ENCODE measurements at places on chromosomes 3 and 15. TPM values are rescaled to one million over a fixed set of nuclear protein-coding genes. Genes with fewer than 3 reads are reported as not detected.

APBA2 gene
- 3.1 TPM for total RNA-seq

- H3K27ac ChIP-seq: peak overlapping the region; percentile 63
- no peak overlapping the region for H3K4me3 ChIP-seq
- peaks cover 18% of the 10 kb centered on the region for H3K4me1 ChIP-seq
- H3K27me3 ChIP-seq: no peaks in the 10 kb centered on the region
- no peaks in the 10 kb centered on the region for H3K36me3 ChIP-seq
Measured at GRCh38 chr15:68726246-68726645, 94.4 kb downstream of the ANP32A start.

TMEM266 gene
- total RNA-seq: not detected

SLC22A14 gene
- total RNA-seq: not detected

DNA sequence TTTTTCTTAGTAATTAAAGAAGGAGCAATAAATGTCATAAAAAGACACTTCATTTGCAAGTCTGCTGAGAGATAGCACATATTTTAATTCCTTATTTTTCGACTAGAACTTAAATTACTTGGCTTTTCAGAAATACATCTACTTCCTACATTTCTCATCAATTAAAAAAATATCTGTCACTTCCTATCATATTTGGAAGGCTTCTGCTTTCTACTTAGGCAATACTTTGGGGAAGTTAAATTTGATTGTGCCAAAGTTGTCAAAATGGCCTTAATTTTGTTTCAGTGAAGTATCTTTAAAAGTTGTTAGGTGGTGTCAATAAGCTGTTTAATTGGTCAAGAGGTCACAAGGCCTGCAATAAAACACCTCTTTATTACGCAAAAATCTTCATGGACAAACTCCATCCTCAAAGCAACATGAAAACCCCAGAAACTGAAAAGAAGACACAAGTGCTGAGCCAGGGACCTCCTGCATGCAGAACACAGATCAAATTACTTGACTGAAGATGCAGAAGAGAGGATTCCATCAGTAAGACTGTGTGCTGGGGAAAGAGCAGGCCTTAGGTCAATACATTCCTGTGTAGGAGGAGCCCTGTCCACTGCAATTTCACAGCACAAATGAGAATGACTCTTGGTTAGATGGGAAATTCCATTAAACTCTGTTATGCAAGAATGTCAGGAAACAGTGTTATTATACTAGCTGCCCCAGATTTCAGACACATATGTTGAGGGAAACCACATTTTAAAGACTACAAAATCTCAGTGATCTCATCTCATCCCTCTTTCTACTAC is 48.0 kb upstream of the FSTL1 start:
- no peaks in the 10 kb centered on the region for H3K4me1 ChIP-seq
- H3K4me3 ChIP-seq: no peak overlapping the region
- H3K27ac ChIP-seq: no peak overlapping the region
- no peaks in the 10 kb centered on the region for H3K27me3 ChIP-seq

- no peak for DNase-seq
- H3K27me3 ChIP-seq: no peaks in the 10 kb centered on the region
- H3K4me3 ChIP-seq: no peak overlapping the region
- no peaks in the 10 kb centered on the region for H3K4me1 ChIP-seq
Measured at GRCh38 chr3:160707187-160707794, 30.3 kb downstream of the ARL14 start.

MESP2 gene
- not detected for total RNA-seq

OR5K2 gene
- total RNA-seq: not detected

PIAS1 gene
- total RNA-seq: 53.6 TPM

ATP13A5 gene
- not detected for total RNA-seq

GRCh38 chr3:8650583-8651416 is 6.2 kb upstream of the SSUH2 start:
- H3K36me3 ChIP-seq: no peaks in the 10 kb centered on the region
- H3K4me3 ChIP-seq: no peak overlapping the region
- no peak for DNase-seq
- no peaks in the 10 kb centered on the region for H3K27me3 ChIP-seq
- no peak overlapping the region for H3K27ac ChIP-seq
- no peaks in the 10 kb centered on the region for H3K4me1 ChIP-seq

DNA sequence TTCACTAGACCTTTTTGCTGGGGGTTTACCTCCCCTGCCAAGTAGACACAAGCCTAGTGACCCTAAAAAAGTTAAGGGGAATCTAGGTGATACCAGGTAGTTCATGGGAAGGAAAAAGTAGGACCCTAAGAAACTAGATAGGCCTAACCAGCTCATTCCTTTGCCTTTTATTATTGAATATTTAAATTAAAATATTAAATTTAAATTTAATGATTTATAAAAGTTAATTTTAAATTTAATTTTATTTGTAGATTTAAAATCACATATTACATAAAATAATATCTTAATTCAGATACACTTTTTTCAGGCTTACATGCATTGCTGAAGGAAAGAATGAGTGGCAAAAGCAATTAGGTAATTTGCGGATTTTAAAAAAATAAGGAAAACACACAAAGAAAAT is 584.9 kb downstream of the AGBL1 start:
- H3K27me3 ChIP-seq: no peaks in the 10 kb centered on the region
- H3K27ac ChIP-seq: no peak overlapping the region
- no peaks in the 10 kb centered on the region for H3K4me1 ChIP-seq
- H3K4me3 ChIP-seq: no peak overlapping the region

GRCh38 chr3:128431803-128432300 is 34.8 kb downstream of the DNAJB8 start:
- no peak overlapping the region for H3K27ac ChIP-seq
- H3K27me3 ChIP-seq: no peaks in the 10 kb centered on the region
- no peaks in the 10 kb centered on the region for H3K36me3 ChIP-seq
- peaks cover 3% of the 10 kb centered on the region for H3K4me1 ChIP-seq

DNA sequence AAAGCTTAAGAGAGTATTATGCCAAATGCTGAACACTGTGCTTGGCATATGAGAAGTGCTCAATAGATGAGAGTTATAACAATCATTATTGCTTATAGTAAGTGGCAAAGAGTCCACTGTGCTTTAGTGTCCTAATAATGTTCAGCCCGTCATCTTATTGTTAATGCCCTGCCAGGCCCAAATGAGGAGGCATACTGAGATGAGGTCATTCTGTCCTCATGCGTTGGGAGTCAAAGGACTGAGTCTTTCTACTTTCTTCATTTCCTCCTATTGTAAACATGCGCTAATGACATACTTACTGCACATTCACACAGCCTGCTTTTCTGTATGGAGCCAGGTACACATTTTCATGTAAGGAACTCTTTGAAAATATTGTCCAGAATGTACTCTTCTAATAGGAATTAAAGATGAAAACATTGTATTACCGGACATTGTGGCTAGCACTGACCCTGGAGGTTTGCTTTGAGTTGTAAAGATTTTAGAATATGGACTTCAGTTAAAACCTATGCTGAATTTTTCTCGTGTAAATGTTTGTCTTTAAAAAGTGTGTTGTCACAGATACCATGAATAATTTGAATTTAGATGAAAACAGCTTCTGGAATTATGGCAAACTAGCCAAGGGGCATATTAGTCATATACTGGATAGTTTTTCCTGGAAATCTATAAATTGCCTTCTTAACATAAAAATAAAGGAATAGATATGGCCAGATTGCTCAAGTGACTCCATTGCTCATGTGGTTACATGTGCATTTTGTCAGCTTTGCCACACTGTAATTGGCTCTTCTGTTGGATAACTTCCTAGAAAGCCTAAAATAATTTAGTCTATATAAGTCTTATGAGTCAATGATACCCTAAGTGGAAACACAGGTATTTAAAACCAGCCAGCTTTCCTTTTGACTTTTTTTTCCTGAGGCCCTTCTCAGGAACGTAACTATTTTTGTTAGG is 38.3 kb downstream of the KBTBD12 start:
- DNase-seq: no peak
- H3K4me3 ChIP-seq: no peak overlapping the region

CCR9 gene
- not detected for total RNA-seq

GRCh38 chr15:83565553-83566159 is 88.3 kb upstream of the ADAMTSL3 start:
- no peaks in the 10 kb centered on the region for H3K27me3 ChIP-seq
- no peaks in the 10 kb centered on the region for H3K36me3 ChIP-seq
- no peak overlapping the region for H3K27ac ChIP-seq
- H3K4me3 ChIP-seq: no peak overlapping the region
- DNase-seq: no peak
- H3K4me1 ChIP-seq: no peaks in the 10 kb centered on the region

NEDD4 gene
- total RNA-seq: 10.2 TPM

DNA sequence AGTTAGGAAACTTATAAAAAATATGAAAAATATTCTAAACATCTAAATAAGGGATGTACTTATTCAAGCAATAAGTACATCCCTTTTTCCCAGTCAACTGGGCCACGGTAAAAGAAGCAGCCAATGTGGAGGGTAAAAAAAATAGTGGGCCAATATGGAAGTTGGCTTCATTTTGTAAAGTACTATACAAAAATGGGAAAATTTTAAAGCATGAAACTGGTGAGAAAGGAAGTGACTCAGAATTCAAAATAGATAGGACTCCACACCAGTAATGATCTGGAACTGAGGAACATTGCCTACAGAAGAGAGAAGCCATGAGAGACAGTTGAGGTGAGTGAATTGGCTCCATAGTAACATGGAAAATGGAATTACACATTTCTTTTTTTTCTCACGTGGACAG is 108.9 kb downstream of the FNDC3B start:
- no peak overlapping the region for H3K4me3 ChIP-seq
- H3K27ac ChIP-seq: no peak overlapping the region
- peaks cover 7% of the 10 kb centered on the region for H3K4me1 ChIP-seq
- no peak for DNase-seq
- no peaks in the 10 kb centered on the region for H3K36me3 ChIP-seq

DNA sequence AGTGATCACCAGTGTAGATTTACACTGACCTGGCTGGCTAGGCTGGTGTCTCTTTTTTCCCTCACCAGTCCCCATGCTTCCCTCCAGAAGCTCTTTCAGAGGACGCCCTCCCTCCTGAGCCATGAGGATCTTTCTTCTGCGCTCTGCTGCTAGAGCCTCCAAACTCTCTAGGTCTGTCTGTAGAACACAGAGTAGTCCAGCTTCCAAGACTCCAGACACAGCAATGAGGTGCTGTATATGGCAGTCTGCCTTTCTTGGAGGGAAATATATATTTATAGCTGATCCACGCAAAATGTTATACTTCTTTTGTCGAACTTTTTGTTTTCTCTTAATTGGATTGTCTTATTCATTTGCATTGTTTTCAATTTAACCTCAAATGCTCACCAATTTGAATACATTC is 1121.8 kb downstream of the ROBO2 start:
- no peak overlapping the region for H3K27ac ChIP-seq
- peaks cover under 1% of the 10 kb centered on the region for H3K27me3 ChIP-seq
- H3K36me3 ChIP-seq: no peaks in the 10 kb centered on the region
- no peaks in the 10 kb centered on the region for H3K4me1 ChIP-seq

RAD54L2 gene
- 11.7 TPM for total RNA-seq

- no peak overlapping the region for H3K4me3 ChIP-seq
- H3K4me1 ChIP-seq: no peaks in the 10 kb centered on the region
- H3K27me3 ChIP-seq: no peaks in the 10 kb centered on the region
- H3K36me3 ChIP-seq: no peaks in the 10 kb centered on the region
- no peak overlapping the region for H3K27ac ChIP-seq
- no peak for DNase-seq
Measured at GRCh38 chr3:40044487-40044886, 235.1 kb downstream of the MYRIP start.

- H3K27me3 ChIP-seq: no peaks in the 10 kb centered on the region
- H3K4me1 ChIP-seq: peaks cover 7% of the 10 kb centered on the region
- no peak overlapping the region for H3K4me3 ChIP-seq
Measured at GRCh38 chr3:106809041-106809440, 568.2 kb upstream of the CCDC54 start.

CHRNB4 gene
- total RNA-seq: 0.12 TPM

Measured in ovary (tissue), 10 donors.